A549 treated with CORT108297 at 1 μM for 4 hours (cell line): ENCODE measurements at places on chromosomes 11 and 22. TPM values are rescaled to one million over a fixed set of nuclear protein-coding genes. Genes with fewer than 3 reads are reported as not detected.

CREB3L1 gene
- total RNA-seq: 4.4 to 5.8 TPM (median 5.4 TPM) in 5 replicates

TMEM123 gene
- 127 to 186 TPM (median 168 TPM) in 5 replicates for total RNA-seq

CHRM1 gene
- 0.02 to 0.16 TPM (median 0.03 TPM) in 4 of 5 replicates, not detected in the other for total RNA-seq

SNX32 gene
- total RNA-seq: 0.06 to 0.27 TPM (median 0.08 TPM) in 3 of 5 replicates, not detected in the others

FAM83F gene
- total RNA-seq: under 0.01 TPM in 1 of 5 replicates, not detected in the others

OR52E8 gene
- total RNA-seq: not detected in 5 replicates

TRIM66 gene
- total RNA-seq: 1.7 to 2.8 TPM (median 2.3 TPM) in 5 replicates

BLID gene
- not detected in 5 replicates for total RNA-seq

CBLIF gene
- total RNA-seq: not detected in 5 replicates
